ENCODE measurements at places on chromosomes 7 and 10.

DNA sequence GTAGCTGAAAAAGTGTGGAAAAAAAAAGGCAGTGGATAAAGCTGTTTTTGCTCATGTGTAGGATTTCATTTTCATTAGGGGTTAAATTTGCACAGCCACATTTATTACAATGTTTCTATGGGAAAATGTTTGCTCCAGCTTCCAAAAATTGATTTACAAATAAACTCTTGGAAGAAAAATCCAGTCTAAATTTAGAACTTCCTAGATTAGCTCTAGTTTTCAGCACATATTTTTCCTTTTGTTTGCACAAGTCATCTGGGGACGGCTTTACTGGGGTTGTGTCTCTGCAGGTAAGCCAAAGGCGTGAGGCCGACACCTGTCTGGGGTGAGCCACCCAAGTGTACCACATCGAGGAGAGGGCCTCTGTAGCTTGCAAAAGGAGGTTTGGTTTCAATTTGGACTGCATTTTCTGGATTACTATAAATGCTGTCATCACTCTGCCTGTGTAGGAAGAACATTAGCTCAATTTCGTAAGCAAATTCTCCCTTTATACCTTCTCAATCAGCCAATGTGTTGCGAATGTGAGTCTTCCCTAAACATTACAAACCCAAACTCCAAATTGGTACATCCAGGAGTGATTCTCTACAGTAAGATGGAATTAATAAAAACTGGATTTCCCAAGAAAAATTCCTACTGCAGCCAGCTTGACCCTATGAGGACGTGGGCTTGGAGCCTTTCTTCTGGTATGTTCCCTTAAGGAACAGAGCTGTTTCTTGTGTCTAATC, 89.5 kb upstream of the ZNF438 start:
- DNase-seq: no peak

GRCh38 chr10:30762620-30763019, 133.1 kb upstream of the LYZL2 start:
- DNase-seq: no peak

DNA sequence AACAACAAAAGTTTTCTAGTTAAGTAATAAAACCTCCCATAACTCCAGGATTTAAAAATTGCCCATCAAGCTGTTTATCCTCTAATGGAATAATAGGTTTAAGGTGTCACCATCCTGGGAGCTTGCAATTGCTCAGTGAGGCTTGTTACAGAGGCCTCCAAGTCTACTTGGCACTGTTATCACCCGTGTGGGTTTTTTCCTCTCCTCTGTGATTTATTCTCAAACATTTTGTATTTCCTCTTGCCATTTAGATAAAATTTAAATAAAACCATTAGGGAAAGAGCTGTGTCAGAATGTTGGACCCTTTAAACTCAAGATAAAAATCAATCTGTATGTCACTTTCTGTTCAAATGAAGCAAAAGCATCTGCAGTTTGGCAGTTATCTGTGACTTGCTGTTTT, 202.6 kb downstream of the GALNT17 start:
- DNase-seq: no peak

GRCh38 chr10:7445474-7446185, 34.8 kb upstream of the SFMBT2 start:
- no peak for DNase-seq

- DNase-seq: no peak
Measured at GRCh38 chr7:70042533-70042932, 444.3 kb downstream of the AUTS2 start.

GRCh38 chr10:28367929-28368484, 65.1 kb upstream of the MPP7 start:
- peak; percentile 27 for DNase-seq

DNA sequence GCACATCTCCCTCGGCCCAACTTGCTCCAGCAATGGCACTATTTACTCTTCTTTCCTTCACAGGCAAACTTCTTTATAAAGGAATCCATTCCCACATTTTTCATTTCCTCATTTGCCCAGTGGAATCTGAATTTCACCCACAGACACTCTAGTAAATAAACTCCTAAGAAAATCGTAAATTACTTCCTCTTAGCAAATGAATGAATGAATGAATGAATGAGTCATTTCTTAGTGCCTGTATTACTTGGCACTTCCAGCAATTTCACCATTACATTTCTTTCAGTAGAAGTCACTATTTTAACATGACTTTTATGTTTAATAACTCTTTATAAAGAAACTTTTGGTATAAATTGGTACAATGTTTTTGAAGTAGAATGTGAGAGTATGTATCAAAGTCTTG, 55.7 kb downstream of the DDC start:
- DNase-seq: no peak

DNA sequence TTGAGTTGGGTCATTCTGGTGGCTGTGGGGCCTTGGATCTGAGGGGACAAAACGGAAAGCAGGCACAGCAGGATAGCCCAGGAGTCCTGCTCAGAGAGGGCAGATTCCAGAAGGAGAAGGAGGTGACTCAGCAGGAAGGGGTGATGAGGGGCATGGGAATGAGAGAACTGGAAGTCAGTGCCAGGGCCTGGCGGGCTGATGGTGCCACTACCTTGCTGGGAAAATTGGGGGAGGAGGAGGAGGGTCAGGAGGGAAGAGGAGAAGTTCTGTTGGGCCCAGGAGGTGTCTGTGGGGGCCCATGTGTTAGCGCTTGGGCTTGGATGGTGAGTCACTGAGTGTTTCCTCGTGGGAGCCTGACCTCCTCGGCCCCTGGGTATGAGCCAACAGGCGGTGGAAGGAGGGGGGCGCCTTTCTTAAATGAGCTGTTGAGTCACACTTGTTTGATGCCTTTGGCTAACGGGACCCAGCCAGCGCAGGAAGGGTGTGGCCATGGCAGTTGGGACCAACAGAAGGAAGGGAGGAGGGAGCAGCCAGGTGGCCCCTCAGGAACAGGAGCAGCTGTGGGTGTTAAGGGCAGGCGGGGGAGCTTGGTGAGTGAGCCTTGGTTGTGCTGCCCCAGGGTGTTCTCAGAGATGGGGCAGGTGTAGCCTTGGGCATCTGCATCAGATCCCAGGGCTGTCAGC, 130.0 kb upstream of the BTBD16 start:
- DNase-seq: no peak

Data from T-helper 22 cell (primary cell).